ENCODE measurements at places on chromosomes 11 and 22.

GRCh38 chr11:77775936-77776335 is 44.6 kb downstream of the RSF1 start:
- no peak for DNase-seq

- DNase-seq = no peak
These were observed 276.7 kb upstream of the API5 start for GRCh38 chr11:43035086-43035485.

DNA sequence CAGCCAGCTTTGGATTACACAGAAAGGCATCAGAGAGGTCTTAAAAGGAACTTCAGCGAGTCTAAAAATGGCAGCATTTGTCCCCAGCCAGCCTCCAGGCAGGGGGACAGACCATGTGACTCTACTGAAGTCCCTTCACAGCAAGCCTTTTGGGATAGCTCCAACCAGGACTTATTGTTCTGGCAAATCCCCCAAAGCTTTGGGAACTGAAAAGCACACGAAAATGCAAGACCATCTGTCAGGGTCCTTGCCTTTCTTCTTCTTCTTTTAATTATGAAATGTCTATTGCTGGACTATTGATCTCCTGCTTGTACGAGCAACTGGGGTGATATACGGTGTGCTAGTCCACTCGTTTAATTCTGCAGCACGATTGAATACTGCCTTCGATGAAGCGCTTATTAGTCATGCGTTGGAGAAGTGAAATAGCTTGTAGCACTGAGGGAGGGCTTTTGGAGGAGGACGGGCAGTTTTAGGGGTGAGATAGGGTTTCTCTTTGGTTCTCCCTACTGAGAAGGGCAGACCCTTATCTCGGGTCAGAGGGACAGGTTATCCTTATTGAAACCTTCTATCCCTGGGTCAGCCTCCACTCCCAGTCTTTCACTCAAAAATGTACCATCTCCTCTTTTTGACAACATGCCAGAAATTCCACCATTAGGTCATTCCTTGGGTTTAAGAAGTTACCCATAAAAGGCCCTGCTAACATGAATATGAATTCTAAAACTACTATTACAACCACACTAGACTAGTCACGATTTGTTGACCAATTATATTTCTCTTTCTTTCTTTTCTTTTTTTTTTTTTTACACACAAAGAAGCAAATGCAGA is 416.4 kb downstream of the MIAT start:
- no peak for DNase-seq

DNA sequence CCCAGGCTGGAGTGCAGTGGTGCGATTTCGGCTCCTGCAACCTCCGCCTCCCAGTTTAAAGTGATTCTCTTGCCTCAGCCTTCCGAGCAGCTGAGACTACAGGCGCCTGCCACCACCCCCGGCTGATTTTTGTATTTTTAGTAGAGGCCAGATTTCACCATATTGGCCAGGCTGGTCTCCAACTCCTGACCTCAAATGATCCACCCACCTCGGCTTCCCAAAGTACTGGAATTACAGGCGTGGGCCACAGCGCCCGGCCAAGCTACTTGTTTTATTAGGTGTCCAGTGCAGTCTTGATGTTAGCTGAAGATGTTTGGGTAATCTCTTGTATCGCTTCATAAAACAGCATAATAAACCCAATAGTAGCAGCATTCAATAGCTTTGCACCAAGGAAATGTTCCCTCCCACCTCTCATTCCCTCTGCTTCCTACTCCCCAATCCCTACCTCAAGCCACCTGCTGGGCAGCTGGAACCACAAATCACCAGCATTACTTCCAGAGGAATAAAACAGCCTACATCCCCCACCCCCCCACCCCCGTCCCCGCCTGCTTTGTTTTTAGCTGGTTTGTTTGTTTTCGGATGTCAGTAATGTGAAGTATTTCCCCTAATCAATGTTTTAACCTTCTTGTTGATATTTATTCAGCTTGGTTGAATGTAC is 11.0 kb upstream of the GRIK4 start:
- no peak for DNase-seq

- DNase-seq = peak; percentile 31
These were observed 141.1 kb downstream of the RCN1 start for GRCh38 chr11:32231909-32232493.

- peak; percentile 80 for DNase-seq
These were observed 1.2 kb downstream of the PHLDB1 start for GRCh38 chr11:118608360-118609227.

DNA sequence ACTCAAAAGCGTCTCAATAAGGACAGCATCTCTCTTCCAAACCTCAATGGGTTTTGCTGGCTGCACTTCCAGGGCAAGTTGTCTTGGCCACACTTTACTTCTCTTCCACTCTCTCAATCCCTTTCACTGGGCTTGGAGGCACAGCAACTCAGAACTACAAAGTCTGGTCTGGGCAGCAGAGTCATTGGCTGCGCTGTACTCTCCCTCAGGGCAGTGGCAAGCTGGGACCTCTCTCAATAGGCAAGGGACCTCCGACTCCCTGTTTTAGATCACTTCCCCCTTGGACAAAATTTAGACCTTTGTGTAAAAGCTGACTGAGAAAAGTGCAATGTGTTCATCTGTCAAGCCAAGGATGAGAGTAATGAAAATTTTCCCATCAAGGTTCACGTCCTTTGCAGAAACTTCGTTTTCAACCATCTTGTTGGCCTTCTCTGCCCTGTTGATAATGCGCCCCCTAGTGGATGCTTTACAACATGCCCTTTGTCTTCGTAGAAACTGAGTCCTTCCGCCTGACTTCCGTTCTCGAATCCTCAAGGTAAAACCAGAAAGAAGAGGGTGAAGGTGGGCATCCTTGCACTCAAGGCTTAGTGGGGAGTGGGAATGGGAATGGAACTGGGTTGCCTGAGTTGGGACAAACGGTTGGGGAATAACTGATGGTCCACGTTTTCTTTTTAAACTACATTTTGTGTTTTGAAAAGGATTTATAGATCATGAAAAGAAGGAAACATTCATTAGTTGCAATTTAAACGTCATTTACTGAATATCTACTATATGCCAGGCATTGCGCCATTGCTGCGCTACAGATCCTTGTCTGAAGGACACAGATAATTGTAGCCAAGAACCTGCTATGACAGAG is 99.1 kb downstream of the CD44 start:
- peak; percentile 72 for DNase-seq

DNA sequence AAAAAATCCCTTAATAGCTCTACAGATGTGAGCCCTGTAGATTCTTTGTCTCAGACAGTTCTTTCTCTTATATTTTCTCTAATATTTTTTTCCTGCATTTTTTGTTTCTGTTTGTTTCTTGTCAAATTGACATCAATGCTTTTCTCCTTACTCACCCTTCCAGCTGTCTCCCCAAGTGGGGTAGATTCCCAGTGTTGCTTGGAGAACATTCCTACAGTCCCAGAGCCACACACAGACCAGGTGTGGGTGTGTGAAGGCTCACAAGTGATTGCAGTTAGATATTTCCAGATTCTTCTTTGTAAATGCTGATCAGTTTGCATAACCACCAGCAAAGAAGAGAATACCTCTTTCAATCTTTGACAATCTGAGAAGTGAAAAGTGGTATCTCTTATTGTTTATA is 7.5 kb downstream of the VPS51 start:
- no peak for DNase-seq

- DNase-seq = no peak
These were observed 60.0 kb upstream of the PLET1 start for GRCh38 chr11:112320668-112321067.

DNA sequence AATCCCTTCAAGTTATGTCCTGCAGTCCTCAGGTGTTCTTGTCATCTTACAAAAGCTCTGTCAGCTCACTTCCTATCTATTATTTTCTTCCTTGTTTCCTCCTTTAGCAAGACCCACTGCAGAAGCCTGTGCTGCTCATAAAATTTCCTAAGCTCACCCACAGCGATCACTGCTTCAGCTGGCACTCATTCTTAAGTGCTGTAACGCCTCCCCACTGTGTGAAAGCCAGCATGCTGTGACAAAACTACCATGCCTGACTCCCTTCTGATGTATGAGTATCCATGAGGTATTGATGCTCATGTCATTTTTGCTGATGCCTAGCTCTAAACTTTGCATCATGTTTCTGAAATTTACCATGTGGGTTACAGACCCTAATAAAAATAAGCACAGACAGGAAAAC is 41.5 kb upstream of the CNTN5 start:
- DNase-seq = no peak

DNA sequence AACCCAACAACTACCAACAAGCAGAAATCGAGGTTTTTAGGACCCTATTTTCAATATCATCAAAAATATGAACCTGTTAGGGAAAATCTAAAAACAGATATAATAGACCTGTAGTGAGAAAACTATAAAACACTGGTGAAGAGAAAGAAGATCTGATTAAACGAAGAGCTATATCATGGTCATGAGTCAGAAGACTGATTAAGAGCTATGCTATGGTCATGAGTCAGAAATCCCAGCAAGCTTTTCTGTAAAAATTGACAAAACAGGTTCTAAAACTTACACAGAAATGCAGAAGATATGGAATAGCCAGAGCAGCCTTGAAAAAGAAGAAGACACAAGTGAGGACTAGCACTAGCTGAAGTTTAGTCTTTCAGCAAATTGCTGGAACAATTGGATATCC is 345.0 kb downstream of the TBC1D22A start:
- DNase-seq = peak; percentile 57

- DNase-seq = no peak
These were observed 18.1 kb downstream of the TMPRSS13 start for GRCh38 chr11:117910941-117911655.

- DNase-seq = no peak
These were observed 13.0 kb upstream of the MFNG start for GRCh38 chr22:37499027-37499707.

DNA sequence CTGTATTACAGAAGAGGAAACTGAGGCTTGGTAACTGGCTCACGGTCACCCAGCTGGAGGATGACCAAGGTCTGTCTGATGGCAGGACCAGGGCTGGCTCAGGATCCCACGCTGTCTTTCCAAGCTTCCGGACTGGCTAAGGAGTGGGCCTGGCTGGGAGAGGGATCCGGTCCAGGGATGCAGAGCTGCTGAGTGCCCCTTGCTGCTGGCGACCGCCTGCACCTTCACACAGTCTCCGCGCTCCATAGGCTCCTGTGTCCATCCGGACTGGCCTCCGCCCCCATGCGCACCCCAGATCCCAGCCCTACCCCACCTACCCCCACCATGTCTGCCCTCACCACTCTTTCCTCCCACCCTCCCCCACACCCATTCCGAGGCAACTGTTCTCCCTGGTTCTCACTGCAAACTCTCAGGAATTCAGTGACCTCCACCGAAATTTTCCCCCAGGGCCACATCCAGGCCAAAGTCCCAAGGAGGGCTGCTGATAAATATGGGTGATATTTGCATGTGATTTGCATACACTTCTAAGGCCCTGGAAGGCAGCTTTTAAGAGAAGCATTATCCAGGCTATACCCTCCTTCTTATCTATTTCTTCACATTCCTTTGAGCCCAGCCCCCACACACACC is 48.5 kb upstream of the SLC35C1 start:
- DNase-seq = no peak

DNA sequence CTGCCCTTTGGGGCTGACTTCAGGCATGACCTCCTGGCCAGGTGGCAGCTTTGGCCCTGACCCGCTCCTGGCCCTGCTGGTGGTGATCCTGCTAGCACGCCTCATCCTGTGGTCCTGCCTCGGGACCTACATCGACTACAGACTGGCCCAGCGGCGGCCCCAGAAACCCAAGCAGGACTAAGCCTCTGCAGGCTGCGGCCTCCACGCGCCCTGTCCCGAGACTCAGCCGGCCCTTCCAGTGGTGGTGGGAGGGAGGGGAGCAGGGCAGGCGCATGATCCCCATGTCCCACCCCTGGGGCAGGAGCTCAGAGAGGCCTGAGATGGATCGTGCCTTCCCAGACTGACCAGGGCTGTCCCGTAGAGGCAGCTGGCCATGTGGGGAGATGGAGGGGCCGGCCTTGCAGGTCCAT is 2.1 kb downstream of the SMIM38 start:
- no peak for DNase-seq

DNA sequence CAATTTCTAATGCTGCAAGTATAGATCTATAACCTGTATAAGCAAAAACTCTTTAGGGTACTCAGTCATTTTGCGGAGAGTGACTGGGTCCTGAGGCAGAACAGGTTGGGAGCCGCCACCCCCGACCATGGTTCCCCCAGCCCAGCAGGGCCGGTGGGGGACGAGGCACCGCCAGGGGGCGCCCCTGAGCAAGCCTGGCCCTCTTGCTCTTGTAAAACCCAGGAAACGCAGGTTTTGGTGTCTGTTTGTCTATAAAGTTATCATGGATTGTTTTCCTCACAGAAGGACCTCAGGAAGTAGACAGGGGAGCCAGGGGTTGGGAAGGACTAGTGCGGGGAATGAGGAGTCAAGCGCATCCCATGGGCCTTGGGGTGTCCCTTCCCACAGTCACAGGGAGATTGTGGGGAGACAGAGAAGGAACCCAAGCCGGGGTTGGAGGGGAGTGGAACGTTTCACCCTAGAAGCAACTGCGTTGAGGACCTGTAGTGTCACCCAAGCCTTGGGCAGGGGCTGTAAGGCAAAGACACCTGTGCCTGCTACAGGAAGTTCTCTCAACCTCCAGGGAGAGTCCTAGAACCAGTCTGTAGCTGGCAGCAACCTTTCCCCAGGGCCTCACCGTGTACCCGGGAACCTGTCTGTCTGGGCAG is 26.4 kb downstream of the KCTD17 start:
- peak; percentile 80 for DNase-seq

- no peak for DNase-seq
These were observed 11.6 kb downstream of the DEPDC7 start for GRCh38 chr11:33027233-33027632.

DNA sequence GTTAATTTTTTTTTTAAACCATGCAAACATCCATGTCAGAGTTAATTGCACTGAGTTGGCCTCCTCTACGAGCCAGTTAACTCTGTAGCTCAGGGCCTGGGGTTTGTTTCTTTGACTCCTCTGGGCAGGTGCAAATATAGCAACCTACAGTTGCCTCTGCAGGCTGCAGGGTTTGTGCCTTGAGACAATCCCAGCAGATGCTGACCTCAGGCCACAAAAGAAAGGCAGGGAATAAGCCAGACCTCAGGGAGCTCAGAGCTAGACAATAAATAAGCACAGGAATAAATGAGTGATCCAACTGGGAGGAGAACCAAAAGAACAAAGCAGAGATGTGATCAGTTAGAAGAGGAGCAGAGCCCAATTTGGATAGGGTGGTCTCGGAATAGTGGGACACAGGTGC is 390.8 kb downstream of the SHANK2 start:
- DNase-seq = no peak

Data from erythroblast (primary cell).